ENCODE measurements at places on chromosomes 5 and 9.

DNA sequence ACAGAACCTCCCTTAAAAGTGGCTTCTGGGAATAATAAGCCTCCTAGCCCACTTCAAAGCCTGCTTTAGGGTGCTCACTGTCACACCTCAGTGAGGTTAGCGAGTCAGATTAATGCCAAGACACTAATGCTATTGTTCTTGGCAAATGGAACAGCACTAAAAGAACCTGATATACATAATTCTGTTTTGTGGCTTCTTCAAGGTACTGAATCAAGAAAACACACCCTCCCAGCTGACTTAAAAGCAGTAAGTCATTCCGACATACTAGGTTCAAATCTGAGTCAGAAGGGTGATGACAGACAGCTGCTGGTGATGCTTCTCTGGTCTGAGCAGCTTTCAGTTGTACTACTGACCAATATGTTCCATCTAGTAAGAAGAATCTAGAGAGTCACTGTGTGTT, 121.6 kb downstream of the OXCT1 start:
- DNase-seq, result no peak
- no peak overlapping the region for H3K4me3 ChIP-seq
- H3K27ac ChIP-seq, result no peak overlapping the region

GRCh38 chr9:121835587-121836365, 184.3 kb downstream of the DAB2IP start:
- no peak for DNase-seq
- no peak overlapping the region for H3K27ac ChIP-seq
- no peaks in the 10 kb centered on the region for H3K36me3 ChIP-seq
- H3K27me3 ChIP-seq, result no peaks in the 10 kb centered on the region
- H3K4me3 ChIP-seq, result no peak overlapping the region

DNA sequence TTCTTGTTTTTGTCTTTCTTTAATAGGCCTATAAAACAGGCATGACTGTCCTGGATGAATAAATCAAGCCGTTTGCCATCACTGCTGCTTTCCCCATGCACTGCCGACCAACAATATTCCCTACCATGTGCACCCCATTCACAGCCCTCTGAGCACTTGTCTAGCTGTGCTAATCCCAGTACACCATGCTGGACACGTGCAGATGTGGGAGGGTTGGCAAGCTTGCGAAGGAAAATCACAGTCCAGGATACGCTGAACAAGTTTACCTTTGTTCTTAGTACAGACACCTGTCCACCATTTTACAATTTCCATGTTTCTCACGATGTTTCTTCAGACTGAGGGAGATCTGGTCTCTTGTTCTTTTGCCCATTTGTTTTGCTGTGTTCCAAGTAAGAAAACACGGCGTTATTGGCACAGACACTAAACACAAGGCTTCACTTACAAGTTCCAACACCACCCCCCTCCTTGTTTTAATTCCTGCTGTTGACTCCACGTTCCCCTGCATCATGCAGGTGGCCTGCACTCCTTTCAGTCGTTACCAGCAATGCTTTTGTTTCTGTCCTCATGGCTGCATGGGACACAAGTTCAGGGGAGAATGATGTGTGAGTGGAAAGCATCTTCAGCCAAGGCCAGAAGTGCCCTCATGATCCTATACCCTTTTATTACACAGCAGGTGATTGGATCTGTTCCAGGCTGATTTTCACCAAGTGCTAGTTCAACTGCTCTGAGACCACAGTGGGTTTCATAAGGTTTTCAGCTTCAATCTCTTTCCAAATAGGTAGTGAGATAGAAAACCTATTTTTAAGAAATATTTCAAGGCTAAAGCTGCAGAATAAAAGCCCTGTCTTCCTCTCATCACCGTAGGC, 608.9 kb downstream of the IRX1 start:
- H3K27ac ChIP-seq, result no peak overlapping the region
- no peak overlapping the region for H3K4me3 ChIP-seq
- no peaks in the 10 kb centered on the region for H3K4me1 ChIP-seq
- no peak for DNase-seq
- no peaks in the 10 kb centered on the region for H3K36me3 ChIP-seq

DNA sequence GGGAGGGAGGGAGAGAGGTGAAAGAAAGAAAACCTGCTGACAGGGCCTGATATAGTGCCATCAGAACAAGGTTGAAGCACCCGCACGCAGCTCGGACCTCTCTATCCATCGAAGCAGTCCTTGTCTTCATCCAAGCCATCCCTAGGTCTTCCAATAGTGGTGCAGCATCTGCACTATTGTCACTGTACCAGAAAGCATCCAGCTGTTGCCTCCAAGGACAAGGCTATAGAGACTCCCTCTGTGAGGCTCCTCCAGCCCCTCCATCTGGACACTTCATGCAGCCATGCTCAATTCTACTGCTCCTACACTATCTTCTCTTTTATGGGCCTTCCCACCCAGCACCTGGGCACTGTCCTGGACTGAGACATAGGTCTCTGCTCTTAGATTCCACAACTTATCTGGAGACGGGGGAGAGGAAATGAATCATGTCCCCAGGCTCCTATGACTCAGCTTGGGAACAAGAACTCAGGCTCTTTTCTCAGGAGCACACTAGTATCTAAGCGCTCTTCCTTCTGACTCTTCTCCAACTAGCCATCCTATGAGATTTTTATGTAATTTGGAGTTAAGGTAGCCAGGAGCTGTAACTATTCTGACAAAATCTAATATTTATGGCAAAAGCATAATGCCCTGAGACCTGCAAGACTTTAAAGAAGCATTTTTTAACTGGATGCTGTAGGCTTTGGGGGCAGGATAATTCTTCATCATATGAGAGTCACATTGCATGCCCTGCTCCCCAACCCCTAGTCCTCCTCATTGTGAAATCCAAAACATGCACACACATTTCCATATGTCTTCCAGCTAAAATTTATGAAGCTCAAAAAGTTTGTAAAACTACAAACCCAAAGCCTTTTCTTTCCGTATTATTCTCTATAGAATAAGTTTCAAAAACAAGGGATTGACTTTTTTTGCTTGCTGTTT, 446.8 kb downstream of the CCDC171 start:
- H3K36me3 ChIP-seq, result no peaks in the 10 kb centered on the region
- H3K4me1 ChIP-seq, result no peaks in the 10 kb centered on the region
- H3K27ac ChIP-seq, result no peak overlapping the region
- no peaks in the 10 kb centered on the region for H3K27me3 ChIP-seq
- H3K4me3 ChIP-seq, result no peak overlapping the region

- peaks cover 4% of the 10 kb centered on the region for H3K27me3 ChIP-seq
- H3K27ac ChIP-seq, result no peak overlapping the region
- H3K36me3 ChIP-seq, result no peaks in the 10 kb centered on the region
- H3K4me3 ChIP-seq, result no peak overlapping the region
- H3K4me1 ChIP-seq, result no peaks in the 10 kb centered on the region
- peak; percentile 33 for DNase-seq
These were observed 68.4 kb downstream of the PSD2 start for GRCh38 chr5:139863855-139864558.

DNA sequence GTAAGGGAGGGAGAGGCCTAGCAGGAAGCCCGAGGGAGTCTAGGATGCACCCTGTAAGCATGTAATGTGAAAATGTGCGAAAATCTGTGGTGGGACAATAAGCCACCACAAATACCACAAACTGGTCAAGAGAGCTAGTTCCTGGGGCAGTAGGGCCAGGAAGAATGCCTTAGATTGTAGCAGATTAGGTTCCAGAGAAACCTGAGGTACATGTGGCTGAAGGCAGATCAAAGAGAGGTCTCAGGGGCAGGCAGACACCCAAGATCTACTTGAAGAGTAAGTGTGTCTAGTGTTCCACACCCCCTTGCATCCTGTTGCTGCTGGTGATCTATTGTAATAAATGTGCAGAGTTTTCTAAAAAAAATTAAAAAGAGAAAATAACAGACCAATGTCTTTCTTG, 1677.3 kb upstream of the CDH6 start:
- H3K27me3 ChIP-seq, result no peaks in the 10 kb centered on the region
- no peaks in the 10 kb centered on the region for H3K4me1 ChIP-seq
- DNase-seq, result no peak
- H3K4me3 ChIP-seq, result no peak overlapping the region

DNA sequence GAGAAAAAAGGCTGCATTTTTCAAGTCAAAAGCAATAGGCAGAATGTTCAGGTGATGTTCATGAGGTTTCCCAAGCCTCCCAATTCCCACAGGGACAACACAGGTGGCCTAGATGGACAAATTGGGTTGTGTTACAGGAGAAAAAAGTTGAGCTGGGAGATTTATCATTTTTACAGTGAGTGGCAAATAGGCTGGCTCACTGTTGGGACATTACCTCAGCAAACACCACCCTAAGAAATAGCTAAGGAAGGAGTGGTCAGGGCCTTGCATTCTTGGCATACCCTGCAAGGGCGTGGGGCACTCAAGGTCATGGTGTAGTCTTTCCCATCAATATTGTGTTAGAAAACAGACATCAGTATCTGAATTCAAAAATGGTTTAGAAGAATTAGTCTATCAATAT, 23.3 kb upstream of the CPLANE1 start:
- H3K27me3 ChIP-seq, result no peaks in the 10 kb centered on the region
- no peak overlapping the region for H3K4me3 ChIP-seq

DNA sequence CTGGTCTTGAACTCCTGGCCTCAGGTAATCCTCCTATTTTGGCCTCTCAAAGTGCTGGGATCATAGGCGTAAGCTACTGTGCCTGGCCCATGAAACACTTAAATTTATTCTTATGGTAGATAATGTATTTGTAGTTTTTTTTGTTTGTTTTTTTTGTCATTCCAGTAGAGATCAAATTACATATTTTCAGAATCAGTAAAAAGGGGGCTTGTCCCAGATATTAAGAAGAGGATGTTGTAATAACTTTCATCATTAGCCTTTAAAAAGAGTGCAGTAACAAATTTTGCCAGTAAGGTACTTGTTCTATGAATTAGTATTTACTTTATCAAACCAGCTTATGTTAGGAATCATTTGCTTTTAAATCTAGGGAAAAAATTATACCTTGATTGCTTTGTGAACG, 42.6 kb downstream of the GAPVD1 start:
- H3K4me1 ChIP-seq, result no peaks in the 10 kb centered on the region
- H3K27me3 ChIP-seq, result no peaks in the 10 kb centered on the region
- H3K4me3 ChIP-seq, result no peak overlapping the region
- no peak for DNase-seq
- H3K27ac ChIP-seq, result no peak overlapping the region

DNA sequence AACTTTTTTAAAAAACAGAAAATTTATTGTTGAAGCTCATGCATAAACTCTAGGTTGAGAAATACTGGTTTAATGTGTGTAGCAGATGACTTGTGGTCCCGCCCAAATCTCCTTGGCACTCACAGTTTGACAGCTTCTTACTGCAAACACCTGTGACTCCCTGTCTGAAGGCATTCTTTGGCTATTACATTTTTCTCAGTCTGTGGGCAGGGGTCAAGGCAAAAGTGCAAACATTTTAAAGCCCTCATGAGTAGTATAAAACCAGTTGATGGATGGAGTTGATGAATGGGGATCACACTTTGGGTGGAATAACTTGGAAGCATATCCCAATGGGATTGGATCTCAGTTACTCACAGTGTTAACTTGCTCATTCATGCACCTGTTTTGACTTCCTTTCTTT, 1007.0 kb upstream of the NUDT12 start:
- H3K36me3 ChIP-seq, result no peaks in the 10 kb centered on the region
- no peaks in the 10 kb centered on the region for H3K4me1 ChIP-seq
- no peak overlapping the region for H3K27ac ChIP-seq
- no peaks in the 10 kb centered on the region for H3K27me3 ChIP-seq
- no peak for DNase-seq

- peaks cover 3% of the 10 kb centered on the region for H3K36me3 ChIP-seq
- H3K4me1 ChIP-seq, result peaks cover 8% of the 10 kb centered on the region
- peak overlapping the region; percentile 70 for H3K27ac ChIP-seq
These were observed 1.3 kb downstream of the RASA1 start for GRCh38 chr5:87268970-87269377.

GRCh38 chr5:74639807-74640449, 600 bp downstream of the ENC1 start:
- H3K4me1 ChIP-seq, result no peaks in the 10 kb centered on the region
- DNase-seq, result no peak
- no peaks in the 10 kb centered on the region for H3K36me3 ChIP-seq
- H3K27ac ChIP-seq, result no peak overlapping the region
- H3K27me3 ChIP-seq, result no peaks in the 10 kb centered on the region

DNA sequence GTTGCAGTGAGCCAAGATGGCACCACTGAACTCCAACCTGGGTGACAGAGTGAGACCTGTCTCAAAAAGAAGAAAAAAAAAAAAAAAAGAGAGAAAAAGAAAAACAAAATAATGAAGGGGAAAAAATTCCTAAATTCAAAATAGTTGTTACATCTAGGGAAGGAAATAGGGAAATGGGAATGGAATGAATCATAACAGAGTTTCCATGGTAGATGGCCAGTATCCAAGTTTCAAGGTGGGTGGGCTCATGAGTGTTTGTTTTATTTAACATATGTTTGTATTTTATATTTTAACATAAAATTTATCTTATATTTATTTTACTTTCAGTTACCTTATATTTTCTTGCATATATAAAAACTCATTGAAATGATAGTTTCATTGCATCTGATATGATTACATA, 215.6 kb downstream of the ARHGEF28 start:
- no peaks in the 10 kb centered on the region for H3K36me3 ChIP-seq
- no peaks in the 10 kb centered on the region for H3K27me3 ChIP-seq
- no peaks in the 10 kb centered on the region for H3K4me1 ChIP-seq
- H3K4me3 ChIP-seq, result no peak overlapping the region

- peaks cover 20% of the 10 kb centered on the region for H3K4me1 ChIP-seq
- peak; percentile 10 for DNase-seq
- H3K36me3 ChIP-seq, result no peaks in the 10 kb centered on the region
- H3K4me3 ChIP-seq, result no peak overlapping the region
- peak overlapping the region; percentile 42 for H3K27ac ChIP-seq
- H3K27me3 ChIP-seq, result no peaks in the 10 kb centered on the region
These were observed 149.2 kb upstream of the KLF9 start for GRCh38 chr9:70563431-70564204.

GRCh38 chr9:136092741-136093140, 2.3 kb downstream of the NACC2 start:
- peaks cover 20% of the 10 kb centered on the region for H3K4me1 ChIP-seq
- H3K4me3 ChIP-seq, result no peak overlapping the region
- H3K36me3 ChIP-seq, result no peaks in the 10 kb centered on the region
- DNase-seq, result no peak

- no peak overlapping the region for H3K4me3 ChIP-seq
- no peak overlapping the region for H3K27ac ChIP-seq
- H3K36me3 ChIP-seq, result no peaks in the 10 kb centered on the region
- no peaks in the 10 kb centered on the region for H3K4me1 ChIP-seq
These were observed 26.1 kb upstream of the CSF1R start for GRCh38 chr5:150112201-150113046.

DNA sequence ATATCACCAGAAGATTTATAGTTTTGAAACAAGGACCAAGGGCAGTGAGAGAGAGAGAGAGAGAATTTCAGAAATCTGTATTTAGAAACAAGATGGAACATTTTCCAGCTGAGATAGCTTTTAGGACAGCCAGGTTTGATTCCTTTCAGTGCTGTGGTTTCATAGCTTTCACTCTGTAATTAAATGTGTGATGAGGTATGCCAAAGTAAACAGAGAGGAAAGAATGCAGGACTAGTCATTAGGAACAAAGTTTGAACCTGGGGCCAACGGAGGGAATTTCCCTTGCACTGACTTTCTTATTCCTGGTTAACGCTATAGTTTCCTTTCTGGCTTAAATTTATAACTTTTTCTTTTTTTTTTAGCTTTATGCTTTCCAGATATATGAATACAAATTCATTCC, 10.0 kb upstream of the CCL28 start:
- no peak overlapping the region for H3K4me3 ChIP-seq
- H3K36me3 ChIP-seq, result no peaks in the 10 kb centered on the region
- no peak for DNase-seq

- H3K4me1 ChIP-seq, result peaks cover 23% of the 10 kb centered on the region
- peaks cover 9% of the 10 kb centered on the region for H3K27me3 ChIP-seq
- H3K4me3 ChIP-seq, result peak overlapping the region; percentile 59
These were observed 63.1 kb downstream of the CXXC5 start for GRCh38 chr5:139711067-139711905.

- H3K36me3 ChIP-seq, result no peaks in the 10 kb centered on the region
- no peaks in the 10 kb centered on the region for H3K27me3 ChIP-seq
- no peaks in the 10 kb centered on the region for H3K4me1 ChIP-seq
- H3K27ac ChIP-seq, result no peak overlapping the region
- no peak for DNase-seq
These were observed 10.8 kb downstream of the ZDHHC11B start for GRCh38 chr5:773517-774264.

Measured in effector memory CD4-positive, alpha-beta T cell (primary cell).